ENCODE measurements at places on chromosomes 7 and 10.

DNA sequence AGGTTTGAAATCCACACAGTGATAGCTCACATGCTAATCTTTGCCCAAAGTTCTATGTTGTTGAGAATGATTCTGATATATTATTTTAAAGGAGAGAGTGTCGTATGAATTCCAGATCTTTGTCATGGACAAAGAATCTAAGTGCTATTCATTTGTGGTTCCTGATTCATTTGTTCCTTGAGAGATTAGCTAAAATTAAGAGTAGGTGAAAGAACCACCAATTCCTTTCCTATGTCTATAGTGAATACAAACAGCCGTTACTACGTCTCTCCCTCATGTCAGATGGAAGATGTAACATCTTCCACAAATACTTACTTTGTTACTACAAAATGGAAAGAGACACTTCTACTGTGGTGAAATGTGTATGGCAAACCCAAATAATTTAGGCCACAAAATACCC, 3.3 kb upstream of the PLXDC2 start:
- no peak for DNase-seq

DNA sequence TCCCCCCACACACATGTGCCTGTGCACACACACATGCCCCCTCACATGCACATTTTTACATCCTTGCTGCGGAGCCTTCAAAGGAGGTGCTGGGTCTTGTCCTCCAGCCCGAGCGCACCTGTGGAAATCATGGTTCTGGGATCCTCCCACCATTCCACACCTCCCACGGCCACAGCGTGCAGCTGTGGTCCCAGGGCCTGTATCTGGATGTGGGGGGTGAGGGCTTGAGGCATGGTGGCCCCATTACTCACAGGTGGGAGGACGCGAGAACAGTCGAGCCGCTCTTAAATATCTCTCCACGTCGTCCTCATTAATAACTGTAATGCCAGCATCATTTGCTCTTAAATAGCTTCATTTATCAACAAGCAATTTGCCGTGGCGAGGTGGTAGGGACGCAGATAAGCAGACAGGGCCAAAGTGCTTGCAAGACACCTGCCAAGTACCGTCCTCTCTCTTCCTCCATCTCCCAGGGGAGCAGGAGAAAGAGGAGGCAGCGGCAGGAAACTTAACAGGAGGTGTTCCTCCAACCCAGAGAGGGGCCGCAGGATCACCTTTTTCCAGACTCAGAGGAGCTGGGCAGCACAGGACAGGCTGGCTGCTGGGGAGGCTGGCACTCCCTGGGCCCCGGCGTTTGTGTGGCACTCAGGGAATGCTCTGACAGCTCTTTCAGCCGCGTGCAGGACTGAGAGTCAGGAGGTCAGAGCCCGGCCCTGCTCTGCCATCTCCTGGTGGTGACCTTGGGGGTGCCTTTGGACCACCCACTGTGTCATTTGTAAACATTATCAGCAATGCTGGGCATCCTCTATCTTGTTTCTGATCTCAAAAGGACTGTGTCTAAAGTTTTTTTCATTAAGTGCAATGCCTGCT, 87.4 kb downstream of the CDH23 start:
- DNase-seq: no peak

DNA sequence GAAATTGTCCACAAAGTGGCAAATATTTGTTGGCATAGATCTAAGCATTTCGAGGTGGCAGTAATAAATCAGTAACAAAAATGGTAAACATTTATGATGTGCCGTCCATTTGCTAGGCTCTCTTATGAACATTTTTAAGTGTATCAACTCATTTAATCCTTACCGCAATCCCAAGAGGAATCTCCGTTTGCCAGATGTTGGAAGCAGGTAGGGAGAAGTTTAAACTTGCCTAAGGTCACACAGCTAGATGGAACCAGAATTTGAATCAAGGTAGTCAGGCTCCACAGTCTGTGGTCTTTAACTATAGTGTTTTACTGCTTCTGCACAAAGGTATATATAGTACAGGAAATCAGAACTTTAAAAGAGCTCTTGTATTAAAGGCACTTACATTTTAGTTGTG, 2.6 kb downstream of the MKLN1 start:
- DNase-seq: no peak

DNA sequence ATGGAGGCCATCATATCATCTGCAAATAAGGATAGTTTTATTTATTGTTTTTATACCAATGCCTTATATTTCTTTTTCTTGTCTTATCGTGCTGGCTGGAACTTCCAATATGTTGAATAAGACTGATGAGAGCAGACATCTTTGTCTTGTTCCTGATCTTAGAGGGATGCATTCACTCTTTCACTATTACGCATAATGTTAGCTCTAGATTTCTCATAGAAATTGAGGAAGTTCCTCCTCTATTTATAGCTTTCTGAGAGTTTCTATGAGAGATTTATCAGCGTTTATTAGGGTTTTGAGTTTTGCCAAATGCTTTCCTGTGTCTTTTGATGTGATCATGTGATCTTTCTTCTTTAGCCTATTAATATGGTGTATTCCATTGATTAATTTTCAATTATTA, 49.3 kb downstream of the COL28A1 start:
- DNase-seq: no peak

DNA sequence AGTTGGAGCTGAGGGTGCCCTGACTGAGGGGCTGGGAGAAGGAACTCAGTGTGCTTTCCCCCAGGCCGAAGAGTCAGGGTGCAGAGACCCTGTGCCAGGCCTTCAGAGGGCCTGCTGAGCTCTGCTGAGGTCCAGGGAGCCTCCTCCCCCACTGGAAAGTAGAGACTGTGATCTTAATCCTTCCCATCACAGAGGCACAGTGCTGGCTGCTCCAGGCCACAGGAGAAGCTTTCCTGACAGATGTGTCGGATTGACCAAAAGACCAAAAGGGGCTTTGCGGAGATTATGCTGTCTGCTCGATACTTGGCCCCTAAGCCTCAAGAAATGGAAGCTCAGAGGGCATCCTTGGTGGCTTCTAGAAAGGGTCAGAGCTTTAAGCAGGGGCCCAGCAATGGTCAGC, 32.9 kb upstream of the BTRC start:
- DNase-seq: no peak

- no peak for DNase-seq
Observed at GRCh38 chr7:18145160-18145559, 117.5 kb upstream of the PRPS1L1 start.

- DNase-seq: no peak
Observed at GRCh38 chr7:465710-466400, 53.8 kb downstream of the PDGFA start.

DNA sequence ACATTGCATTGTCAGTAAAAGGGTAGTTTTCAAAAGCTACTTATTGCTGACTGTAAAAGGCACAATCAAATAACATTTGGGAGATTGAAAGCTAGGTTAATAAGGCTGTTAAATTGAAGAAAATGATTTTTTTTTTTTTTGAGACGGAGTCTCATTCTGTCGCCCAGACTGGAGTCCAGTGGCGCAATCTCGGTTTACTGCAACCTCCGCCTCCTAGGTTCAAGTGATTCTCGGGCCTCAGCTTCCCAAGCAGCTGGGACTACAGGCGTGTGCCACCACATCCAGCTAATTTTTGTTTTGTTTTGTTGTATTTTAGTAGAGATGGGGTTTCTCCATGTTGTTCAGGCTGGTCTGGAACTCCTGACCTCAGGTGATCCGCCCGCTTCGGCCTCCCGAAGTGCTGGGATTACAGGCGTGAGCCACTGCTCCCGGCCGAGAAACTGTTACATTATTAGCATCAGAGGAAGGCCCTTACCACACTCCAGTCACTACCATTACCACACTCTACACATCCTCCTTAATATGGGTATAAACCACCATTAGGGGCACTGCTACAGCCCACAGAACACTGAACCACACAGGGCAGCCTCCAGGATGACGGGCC, 1.0 kb downstream of the CYP51A1 start:
- DNase-seq: no peak

DNA sequence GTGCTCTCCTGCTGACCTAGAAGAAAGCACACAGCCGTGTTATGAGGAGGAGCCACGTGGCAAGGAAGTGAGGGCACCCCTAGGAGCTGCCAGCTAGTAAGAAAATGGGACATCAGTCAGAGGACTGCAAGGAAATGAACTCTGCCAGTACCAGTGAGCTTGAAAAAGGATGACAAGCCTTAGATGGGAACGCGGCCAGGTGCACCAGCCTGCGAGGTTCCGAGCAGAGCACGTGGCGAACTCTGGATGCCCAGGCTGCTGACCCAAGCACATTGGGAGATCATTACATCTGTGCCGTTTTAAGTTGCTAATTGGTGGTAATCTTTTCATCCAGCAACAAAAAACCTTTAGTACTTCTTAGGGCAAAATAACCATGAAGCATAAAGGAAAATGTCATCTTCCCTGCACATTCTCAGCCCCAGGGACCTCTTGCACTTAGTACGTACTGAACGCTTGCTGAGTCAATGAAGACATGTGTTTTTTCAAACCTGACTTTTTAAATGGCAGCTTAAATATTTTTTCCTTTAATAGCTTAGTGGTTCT, 69.4 kb downstream of the AMZ1 start:
- no peak for DNase-seq

GRCh38 chr10:63120554-63120953, 12.6 kb upstream of the NRBF2 start:
- DNase-seq: no peak

GRCh38 chr7:90919816-90920215, 323.7 kb downstream of the CDK14 start:
- DNase-seq: no peak

GRCh38 chr10:17075533-17076359, 53.9 kb downstream of the CUBN start:
- no peak for DNase-seq

DNA sequence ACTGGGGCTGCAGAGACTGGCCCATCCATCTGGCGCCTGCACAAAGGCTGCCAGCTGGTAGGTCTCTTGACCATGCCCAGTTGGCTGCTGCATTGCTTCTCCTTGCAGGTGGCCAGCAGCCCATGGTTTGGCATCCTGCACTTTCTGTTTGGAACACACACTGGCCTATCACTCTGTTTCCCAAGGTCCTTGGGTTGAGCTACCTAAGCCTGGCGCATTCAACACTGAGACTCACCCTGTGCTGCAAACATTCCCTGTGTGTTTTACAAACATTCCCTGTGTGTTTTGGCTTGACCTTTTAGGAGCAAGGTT, 55.5 kb downstream of the TACR2 start:
- DNase-seq: no peak

DNA sequence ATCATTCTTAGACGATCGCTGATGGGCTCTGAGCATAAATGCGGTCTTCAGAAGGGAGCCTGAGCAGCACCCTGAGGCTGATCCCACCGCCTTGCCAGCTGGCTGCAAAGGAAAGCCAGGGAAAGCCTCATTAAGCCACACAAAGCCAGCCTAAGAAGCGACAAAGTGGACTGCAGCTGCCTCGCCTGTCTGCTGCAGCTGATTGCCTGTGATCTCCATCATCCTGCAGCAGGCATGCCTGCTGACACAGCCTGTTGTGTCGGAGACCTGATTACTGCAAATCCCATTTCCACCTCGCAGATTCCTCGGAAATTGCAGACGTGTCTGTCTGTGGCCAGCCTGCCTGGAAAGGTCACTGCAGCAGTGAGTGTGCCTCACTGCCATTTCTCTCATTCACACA, 1087.0 kb upstream of the AUTS2 start:
- DNase-seq: no peak

- DNase-seq: no peak
Observed at GRCh38 chr7:30142710-30143109, 7.9 kb downstream of the MTURN start.

- no peak for DNase-seq
Observed at GRCh38 chr10:112376396-112376790, 2.5 kb downstream of the ACSL5 start.

GRCh38 chr10:62136931-62137330, 131.7 kb downstream of the RTKN2 start:
- DNase-seq: no peak

DNA sequence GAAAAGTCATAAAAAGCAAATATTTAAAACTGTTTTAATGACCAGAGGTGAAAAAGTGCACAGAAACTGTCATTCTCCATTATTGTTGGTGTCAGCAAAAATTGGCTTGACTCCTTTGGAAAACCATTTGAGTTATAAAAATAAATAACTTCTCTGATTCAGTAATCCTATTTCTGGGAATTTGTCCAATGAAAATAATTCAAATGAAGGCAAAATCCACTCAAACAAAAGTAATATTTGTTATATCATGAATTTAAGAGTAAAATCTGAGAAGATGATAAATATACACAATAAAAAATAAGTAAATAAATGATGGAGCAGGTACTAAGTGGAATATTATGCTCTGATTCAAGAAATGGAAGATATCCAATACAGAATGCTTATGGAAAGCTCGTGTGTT, 326.6 kb upstream of the KLF6 start:
- no peak for DNase-seq

- no peak for DNase-seq
Observed at GRCh38 chr7:86963599-86964230, 95.7 kb downstream of the ELAPOR2 start.

- DNase-seq: no peak
Observed at GRCh38 chr10:60286559-60286958, 103.1 kb downstream of the ANK3 start.

DNA sequence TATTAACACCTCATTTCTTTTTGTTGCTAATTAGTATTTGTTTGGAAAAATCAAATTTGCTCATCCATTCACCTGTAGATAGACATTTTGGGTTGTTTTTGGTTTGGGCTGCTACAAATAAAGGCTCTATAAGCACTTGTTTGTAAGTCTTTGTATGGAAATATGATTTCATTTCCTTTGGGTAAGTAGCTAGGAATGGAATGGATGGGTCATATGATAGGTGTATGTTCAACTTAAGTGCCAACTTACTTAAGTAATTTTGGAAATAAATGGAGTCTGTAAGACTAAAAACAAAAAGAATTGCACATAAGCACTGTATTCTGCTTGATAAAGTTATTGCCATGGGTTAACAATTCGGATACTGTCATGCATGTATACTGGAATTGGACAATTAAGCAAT, 157.7 kb upstream of the NAMPT start:
- DNase-seq: no peak

DNA sequence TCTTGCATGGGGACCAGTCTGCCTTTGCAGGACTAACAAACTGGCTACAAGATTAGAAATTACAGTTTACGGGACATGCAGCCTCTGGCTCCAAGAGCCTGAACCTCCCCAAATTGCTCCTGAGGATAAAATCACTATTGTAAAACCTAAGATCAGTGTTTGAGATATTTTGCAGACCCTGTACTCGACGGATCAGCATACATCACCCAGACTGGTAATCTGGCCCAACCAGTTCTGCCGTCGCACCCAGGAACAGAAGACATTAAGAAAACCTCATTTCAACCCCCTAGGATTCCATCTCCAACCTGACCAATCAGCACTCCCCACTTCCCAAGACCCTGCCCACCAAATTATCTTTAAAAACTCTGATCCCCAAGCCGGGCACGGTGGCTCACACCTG, 27.1 kb upstream of the DNMBP start:
- no peak for DNase-seq
